ENCODE measurements at places on chromosomes 3 and 15. TPM values are rescaled to one million over a fixed set of nuclear protein-coding genes. Genes with fewer than 3 reads are reported as not detected.

Gene GRIP2
- 1.4 TPM for total RNA-seq

Gene ST8SIA2
- total RNA-seq = 0.44 TPM

Gene BCL2A1
- total RNA-seq = 18.4 TPM

Gene CAPN3
- not detected for total RNA-seq

Gene ALG1L2
- not detected for total RNA-seq

Gene NEK10
- 1.2 TPM for total RNA-seq

Measured in A549 treated with CpdA at 1 μM for 4 hours (cell line).